EH (cell line): ENCODE measurements at places on chromosomes 3 and 15.

DNA sequence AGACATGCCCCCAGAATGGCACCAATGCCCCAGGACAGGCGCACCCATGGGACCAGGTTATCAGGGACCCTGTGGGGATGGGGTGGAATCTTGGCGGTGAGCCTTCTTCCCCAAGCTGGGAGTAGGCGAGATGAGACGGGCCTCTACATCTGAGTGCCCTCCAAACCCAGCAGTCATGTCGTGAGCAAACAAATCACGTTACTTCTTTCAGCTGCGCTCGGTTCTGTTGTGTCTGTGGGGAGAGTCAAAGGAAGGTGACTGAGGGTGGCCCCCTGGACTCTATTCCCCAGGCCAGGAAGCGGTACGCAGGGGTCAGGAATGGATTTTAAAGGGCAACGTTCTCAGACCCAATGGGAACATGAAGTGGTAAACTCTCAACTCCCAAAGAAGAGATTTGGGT, 2.8 kb downstream of the GOLGA6L2 start:
- DNase-seq, result no peak

DNA sequence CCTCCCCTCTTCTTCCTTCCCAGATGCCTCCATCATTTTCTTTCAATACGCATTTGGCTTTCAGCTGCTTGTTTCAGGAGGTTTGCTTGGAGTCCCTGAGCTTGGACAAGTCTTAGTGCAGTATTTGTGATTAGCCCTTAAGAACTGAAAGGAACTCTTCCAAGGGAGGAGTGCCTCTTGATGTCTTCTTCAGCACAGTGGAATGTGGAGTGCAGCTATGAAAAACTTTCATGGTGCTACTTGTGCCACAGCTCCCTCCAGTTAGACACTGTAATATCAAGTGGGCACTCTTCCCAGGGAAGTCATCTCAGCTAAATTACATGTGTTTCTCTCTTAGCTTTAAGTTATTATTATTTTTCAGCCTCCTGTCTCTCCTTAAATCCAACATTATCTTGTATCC, 173.1 kb downstream of the NECTIN3 start:
- DNase-seq, result peak; percentile 67

DNA sequence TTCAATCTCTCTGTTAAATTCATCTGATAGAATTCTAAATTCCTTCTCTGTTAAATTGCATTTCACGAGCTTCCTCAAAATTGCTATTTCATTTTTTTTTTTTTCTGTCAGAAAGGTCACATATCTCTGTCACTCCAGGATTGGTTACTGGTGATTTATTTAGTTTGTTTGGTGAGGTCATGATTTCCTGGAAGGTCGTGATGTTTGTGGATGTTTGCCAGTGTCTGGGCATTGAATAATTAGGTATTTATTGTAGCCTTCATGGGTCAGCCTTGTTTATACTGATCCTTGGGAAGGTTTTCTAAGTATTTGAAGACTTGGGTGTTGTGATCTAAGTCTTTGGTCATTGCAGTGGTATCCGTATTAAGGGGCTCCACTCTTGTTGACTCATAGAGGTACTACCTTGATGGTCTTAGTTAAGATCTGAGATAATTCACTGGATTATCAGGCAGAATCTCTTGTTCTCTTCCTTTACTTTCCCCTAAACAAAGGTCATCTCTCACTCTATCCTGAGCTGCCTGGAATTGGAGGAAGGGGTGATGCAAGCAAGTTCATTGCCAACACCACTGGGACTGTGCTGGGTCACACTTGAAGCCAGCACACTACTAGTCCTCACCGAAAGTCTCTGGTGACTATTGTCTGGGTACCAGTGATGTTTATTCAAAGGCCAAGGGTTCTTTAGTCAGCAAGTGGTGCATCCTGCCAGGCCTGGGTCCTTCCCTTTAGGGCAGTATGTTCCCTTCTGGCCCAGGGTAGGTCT, 231.1 kb downstream of the GBE1 start:
- peak; percentile 22 for DNase-seq

GRCh38 chr3:140276703-140277102, 341.7 kb downstream of the CLSTN2 start:
- DNase-seq, result peak; percentile 24

DNA sequence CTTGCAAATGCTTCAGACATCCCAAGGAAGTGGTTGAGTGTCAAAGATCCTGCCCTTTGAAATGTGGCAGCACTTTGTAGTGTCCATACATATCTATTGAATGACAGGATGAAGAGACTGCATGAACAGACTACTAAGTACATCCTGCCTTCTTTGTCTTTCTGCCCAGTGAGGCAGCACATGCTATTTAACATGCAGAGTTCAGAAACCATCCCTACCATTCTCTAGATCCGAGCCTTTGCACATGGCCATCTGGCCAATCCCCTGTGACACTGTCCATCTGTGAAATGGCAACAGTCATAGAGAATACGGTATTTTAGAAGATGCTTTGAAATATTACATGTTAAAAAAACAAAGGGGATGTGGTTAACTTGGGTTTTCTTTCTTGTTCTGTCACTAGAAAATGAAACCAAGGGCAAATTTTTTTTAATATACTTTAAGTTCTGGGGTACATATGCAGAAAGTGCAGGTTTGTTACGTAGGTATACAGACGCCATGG, 519.6 kb downstream of the NTRK3 start:
- DNase-seq, result peak; percentile 54

- DNase-seq, result peak; percentile 20
Observed at GRCh38 chr3:187902936-187903335, 157.7 kb upstream of the BCL6 start.

DNA sequence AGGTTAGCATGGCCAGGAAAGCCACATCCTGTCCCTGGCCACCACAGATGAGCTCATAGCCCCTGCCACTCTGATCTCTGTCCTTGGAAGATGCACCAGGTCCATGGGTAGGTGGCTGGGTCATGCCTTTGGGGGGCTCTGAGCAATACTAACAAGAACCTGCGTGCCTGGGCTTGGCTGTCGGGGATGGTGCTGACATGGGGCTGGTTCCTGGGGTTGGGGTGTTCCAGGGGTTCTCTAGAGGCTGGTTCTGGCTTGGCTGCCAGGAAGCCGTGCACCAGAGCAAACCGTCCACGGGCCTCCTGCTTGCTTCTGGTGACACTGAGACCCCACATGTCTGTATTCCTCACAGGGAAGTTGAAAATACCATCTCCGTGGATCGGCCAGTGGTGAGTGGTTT, 44.1 kb downstream of the CAPN3 start:
- DNase-seq, result no peak

GRCh38 chr3:146547235-146547835, 2.9 kb upstream of the PLSCR1 start:
- no peak for DNase-seq
